ENCODE measurements at places on chromosomes 1 and 21.

DNA sequence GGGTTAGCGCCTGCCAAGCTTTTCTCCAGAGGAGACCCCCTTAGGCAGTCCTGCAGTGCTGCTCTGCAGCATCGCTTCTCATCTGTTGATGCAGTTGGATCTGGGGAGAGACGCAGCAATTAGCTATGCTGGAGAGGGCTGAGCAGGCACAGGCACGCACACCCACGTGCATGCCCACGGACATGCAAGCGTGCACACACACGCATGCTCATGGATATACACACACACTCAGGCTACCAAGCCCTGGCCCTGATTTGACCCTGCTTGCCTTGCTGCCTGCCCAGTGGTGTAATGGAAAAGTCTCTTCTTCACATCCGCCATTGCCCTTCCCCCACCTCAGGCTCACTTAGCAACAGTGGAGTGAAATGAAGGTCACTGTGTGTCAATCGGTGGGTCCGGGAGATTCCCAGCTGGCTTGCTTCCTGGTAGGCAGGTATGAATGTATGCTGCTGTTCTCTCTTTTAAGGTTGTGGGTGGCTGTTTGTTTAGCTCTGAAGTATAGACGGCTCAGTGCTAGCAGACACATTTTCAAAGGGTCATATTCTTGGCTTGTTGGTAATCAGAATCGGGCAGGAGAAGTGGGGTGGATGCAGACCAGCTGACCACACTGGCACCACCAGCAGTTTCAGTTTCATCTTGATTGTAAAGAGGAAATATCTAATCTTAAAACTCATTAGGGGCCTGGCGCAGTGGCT, 9.5 kb downstream of the ATP1B1 start:
- DNase-seq: no peak

DNA sequence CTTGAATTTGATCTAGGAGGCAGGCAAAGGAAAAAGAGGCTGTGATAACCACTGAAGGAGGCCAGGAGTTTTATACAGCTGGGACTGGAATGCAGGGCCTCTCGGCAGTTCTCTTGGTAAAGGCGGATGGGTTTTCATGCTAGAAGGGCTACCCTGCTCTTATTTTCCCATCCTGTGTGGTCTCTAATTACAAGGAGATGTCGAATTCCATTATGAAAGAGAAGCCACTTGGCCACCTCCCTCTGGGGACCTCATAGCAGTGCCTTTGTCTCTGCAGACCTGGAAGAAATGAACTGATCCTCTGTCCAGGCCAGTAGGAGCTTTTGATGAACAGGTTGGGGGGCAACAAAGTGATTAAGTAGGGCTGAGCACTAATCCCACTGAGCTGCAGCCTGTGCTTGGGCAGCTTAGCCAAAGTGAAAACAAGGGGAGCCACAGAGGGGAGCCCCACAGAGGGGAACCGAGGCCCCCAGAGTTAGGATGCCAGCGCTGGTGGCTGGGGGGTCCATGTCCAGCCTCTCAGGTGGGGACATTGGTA, 42.2 kb upstream of the BCAR3 start:
- no peak for DNase-seq

DNA sequence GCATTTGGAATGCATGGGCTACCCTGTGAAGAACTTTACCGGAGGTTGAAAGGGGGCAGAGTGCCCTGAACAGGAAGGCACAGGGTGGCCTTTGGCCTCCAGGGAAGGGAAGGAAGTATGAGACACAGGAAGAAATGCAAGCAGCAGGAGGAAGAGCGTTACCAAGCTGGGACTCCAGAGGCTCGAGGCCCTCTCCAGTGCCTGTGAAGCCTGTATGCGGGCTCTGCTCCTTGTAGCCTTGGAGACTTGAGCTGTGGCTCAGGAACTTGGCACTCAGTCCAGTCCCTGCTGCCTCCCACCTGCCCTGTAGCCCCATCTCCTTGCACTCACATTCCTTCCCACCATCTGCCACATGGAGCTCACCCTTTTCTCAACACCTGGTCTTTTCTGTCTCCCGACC, 33.5 kb upstream of the RNF19B start:
- DNase-seq: no peak

GRCh38 chr1:198681831-198682759, 43.3 kb downstream of the PTPRC start:
- DNase-seq: no peak

DNA sequence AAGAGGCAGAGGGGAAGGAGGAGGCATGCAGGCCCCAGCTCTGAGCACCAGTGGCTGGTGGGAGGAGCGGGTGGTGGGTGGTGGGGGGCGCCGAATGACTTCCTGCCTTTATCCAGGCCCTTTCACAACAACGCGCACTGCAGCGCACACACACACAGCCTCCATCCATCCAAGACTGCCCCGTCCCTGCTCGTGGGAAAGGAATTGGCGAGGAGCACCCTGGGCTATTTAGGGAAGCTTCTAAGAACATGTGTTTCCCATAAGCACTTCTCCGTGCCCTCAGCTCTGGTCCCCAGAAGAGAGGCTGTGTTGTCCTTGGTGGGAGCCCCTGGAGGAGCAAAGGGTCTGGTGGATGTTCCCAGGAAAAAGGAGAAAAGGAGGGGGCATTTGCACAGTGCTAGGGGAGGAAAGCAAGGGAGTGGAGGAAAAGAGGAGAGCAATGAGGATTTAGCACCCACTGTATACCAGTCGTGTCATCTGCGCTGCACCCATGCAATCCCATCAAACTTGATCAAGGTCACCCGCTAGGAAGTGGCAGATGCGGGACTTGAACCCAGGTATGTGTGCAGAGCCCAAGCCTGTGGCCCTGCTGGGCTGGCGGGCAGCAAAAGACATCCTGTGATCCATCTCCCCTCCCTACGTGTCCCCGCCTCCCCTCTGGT, 28.1 kb downstream of the EPHA2 start:
- DNase-seq: no peak

DNA sequence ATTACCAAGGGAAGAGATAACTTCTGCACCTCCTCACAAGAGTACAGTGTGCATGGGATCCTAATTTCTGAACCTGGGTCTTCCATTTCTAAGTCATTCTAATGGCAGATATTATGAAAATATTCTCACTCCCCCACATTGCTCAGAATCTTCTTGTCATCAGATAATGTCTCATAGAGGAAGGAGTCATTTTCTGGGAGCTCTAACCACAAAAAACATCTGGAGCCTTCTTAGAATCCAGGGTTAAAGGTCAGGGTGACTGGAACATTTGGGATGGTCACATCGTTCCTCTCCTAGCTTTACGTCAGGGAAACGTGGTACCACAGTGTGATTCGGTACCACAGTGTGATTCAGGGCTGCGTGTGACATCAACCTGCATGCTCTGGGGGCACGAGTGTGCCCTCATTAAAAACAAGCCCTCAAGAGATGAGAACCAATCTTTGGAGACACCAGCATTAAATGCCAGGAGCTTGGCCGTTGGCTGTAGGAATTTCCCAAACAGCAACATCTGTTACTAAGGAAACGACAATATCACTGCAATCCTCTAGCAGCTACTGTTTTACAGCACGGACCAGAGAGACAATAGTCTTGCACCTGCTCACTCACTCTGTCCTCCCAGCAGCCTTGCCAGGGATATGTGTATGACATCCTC, 179.1 kb downstream of the PSMG1 start:
- no peak for DNase-seq

DNA sequence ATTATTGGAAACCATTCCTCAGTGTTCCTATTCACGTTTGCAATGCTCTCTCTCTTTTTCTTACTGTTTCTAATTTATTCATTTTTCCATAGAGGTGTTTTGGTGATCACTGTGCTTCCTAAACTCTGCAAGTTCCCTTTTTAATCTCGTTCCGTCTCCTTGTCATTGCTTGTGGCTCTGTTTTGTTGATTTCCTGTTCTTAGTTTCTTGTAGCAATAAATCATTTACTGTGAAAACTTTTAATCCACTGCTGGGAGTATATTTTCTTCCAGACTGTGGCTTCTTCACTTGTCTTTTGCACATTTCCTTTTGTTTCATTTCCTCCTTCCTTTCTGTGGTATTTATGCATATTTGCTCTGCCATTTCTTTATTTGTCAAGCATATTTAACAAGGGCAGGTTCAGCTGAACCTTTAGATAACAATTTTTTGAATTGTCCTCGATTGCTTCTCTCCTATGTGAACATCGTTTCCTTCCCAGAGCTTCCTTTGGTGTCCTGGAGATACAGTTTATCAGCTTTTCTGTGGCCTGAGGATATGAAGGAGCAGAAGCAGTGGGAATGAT, 3.6 kb downstream of the B3GALT5 start:
- DNase-seq: no peak

GRCh38 chr1:194161591-194161990, 975.2 kb upstream of the B3GALT2 start:
- no peak for DNase-seq
